ENCODE measurements at places on chromosomes 2 and 18.

DNA sequence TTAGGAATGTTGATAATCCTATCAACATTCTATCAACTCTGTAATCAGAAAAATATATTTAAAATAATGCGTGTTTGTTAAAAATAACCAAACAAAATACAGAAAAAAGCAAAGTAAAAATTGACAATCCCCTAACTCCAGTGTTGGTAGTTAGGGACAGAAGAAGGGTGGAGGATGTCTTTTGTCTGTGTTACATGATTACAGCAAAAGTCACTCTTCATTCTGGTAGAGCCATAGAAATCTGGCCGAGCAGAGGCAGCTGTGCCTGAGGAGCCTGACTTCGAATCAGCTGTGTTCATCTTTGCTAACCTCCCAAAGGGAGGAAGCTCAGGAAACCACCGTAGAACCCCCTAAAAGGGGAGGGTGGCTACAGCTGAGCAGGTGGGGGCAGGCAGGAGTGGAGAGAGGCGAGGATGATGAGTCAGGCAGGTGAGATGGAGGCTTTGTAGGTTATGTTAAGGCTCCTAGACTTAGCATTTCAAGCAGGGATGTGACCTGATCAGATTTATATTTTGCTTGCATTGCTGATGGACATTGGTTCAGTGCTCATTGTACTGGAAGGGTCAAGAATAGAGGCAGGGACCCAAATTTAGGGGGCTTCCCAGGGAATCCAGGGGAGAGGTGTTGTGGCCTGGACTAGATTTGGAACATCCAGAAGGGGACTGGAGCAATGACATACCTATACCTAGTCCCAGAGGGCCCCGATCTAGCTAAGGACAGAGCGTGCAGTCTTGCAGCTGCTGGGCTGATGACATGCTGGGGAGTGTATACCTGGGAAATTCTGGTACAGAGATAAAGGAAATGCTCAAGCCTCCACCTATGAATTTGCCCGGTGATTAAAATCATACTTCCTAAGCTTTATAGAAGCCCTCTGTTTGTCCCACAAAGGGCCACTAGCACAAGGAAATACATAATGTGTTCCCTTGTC, 95.7 kb downstream of the NEDD4L start:
- no peak for DNase-seq

GRCh38 chr2:116499389-116499788, 1315.1 kb upstream of the DDX18 start:
- DNase-seq = no peak

GRCh38 chr2:207067473-207067872, 98.3 kb downstream of the KLF7 start:
- no peak for DNase-seq

DNA sequence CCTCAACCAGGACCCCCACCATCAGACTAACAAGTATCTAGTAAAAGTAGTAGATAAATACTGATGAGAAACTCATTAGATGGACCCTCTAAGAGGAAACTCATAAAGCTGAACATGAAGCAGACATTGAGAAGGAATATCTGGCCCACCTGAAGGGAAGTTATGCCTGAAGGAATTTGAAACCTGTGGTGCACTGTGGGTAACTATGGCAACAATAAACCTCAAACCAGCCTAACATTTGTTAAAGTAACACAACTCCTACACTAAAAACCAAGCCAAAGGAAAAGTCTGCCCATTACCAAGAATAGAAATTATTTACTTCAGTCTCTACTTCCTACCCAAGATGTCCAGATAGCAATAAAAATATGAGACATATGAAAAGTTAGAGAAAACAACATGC, 43.4 kb downstream of the KIAA1328 start:
- DNase-seq = no peak

- no peak for DNase-seq
These were observed 189.1 kb upstream of the BCL2L11 start for GRCh38 chr2:110931648-110932047.

DNA sequence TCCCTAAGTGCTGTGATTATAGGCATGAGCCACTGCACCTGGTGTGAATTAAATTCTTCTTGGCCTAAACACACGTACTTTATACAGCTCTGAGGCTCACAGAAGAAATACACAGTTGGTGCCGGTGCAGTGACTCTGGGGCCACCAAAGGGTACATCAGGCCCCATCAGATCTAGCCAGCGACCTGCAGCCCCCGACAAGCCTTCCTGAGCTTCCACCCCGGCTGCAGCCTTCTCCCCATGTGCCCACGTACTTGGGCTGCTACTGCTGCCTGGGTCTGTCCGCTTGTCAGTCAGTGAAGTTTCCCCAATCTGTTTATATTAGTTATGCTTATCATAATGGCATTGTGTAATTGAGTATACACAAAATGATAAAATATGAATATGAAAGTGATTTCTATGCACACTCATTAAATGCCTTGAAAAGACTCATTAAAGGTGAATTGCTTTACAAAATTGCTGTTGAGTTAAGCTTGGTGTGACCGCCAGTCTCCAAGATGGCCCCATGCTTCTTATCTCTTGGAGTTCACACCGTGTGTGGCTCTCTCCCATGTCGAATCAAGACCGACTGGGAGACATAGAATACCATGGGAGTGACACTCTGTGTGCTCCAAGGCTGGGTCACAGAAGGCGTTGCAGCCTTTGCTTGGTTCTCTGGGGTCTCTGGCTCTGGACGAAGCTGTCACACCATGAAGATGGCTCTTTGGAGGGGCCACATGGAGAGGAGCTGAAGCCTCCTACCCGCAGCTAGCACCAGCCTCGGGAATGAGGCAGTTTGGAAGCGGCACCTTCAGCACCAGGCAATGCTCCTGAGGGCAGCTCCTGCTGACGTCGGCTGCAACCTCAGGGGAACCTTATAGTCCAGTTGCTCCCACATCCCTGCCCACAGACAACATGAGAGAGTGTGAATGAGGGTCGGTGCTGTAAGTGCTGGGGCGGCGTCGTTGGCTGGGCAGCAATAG, 29.2 kb upstream of the HPCAL1 start:
- DNase-seq = no peak

GRCh38 chr2:175964195-175964594, 37.9 kb downstream of the LNPK start:
- no peak for DNase-seq

Measured in DND-41 (cell line).